Central memory CD4-positive, alpha-beta T cell (primary cell): ENCODE measurements at places on chromosomes 12 and 14.

DNA sequence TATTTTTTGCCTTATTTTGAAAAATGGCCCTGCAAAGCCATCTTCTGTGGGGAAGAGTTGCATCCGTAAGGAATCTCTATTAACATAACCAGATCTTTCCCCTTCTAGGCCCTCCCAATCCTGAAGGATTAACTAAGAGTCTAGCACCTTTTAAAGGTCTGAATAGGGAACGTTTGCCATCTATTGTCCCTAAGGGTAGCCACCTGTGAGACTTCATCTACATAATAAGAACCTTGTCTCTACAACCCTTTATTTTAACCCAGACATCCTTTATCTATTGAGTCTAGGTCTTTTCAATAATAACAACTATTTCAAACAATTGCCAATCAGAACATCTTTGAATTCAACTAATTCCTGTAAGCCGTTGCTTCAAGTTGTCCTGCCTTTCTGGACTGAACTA is 4.4 kb downstream of the EDDM3B start:
- no peak for DNase-seq

GRCh38 chr12:52942901-52943181 is 6.1 kb upstream of the KRT18 start:
- DNase-seq, result no peak

DNA sequence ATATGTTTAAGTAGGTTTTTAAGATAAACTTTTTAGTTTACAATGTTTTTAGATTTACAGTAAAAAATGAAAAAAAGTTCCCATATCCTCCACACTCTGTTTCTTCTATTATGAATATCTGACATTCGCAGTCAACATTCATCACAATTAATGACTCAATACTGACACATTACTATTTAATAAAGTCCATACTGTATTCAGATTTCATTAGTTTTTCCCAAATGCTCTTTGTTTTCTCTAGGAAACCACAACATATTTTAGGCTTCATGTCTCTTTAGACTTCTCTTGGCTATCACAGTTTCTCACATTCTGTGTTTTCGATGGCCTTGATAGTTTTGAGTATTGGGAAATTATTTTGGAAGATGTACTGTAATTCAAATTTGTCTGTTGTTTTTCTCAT is 399.8 kb downstream of the SLC6A15 start:
- no peak for DNase-seq

DNA sequence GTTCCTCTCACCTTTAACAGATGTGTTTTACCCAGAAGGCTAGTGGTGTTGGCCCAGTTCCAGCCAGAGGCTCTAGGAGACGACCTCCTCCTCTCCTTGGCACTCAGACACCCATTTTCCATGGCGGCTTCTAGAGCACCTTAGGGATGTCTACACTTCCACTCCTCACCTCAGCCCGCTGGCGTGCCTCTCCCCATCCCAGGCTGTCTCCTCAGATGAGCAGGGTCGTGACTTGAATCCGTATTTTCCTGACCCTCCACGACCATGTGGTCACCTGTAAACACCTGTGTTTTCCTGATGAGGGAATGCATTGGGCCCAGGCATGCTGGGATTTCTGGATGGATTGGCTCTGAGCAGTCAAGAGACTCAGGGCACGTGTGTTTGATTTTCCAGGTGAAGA is 21.8 kb upstream of the RIN3 start:
- no peak for DNase-seq

- DNase-seq, result no peak
Measured at GRCh38 chr14:48429512-48429911, 754.1 kb upstream of the MDGA2 start.

DNA sequence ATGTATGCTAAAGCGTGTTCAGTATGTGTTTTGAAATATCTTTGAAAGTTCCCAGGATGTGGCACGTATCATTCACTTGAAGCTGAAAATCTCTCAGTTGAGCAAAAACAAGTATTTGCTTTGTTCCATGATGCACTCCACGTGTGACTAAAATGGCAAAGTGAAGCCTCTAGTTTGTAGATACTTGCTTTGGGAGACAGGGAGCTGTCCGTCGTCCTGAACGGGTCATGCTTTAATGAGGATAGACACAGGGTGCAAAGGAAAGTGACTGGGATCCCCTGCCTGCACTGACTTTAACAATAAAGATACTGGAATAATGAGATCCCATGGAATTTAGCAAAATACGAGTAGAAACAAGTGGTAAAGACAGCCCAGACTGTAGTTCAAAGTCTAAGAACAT is 991.4 kb downstream of the NRXN3 start:
- DNase-seq, result no peak

DNA sequence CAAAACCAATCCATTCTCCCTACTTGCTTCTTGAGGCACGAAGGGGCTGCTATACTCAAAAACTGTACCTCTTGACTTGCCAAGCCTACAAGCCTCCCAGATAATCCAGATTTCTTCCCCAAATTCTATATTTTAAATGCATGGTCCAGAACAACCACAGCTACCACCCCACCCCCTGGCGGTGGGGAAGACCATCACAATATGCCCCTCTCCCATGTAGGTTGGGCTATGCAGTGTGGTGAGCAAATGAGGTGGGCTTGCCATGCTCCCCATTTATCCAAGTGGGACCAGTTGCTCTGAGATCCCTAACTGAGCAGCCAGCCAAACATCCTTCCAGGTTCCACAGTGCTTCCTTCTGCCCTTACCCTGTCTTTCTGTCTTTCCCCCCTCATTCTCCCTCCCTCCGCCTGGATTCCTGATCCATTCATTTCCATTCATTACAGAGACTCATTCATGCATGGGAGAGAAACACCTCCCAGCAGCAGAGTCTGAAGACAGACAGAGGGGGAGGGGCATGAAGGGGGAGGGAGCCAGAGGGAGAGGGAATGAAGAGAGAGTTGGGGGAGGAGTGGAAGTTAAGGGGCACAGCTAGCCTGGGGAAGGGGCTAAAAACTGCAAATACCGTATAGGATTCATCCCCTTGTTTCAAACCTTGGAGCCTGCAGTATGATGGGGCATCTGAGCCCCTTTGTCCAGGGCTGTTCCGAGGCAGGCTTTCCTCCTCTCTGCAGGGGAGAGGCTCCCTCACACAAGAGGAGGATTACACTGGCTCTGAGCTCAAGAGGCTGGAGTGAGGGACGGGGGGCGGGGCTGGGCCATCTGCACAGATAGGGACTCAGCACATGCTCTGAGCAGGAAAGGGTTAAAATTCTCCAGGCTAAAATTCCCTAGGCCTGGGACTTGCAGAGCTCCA is 4.4 kb downstream of the ZNF219 start:
- no peak for DNase-seq

DNA sequence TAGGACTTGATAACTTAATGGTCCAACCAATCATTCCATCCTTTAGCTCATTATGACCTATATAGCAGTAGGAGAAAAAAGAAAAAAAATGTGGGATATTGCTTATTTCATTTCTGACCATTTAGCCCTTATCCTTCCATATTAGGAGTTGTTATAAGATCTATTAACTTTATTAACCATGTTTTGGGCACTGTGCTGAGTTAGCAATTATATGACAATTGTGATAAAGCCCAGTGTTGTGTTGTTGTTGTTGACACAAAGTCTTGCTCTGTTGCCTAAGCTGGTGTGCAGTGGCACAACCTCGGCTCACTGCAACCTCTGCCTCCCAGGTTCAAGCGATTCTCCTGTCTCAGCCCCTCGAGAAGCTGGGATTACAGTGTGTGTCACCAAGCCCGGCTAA is 569.7 kb upstream of the FOXG1 start:
- no peak for DNase-seq

- no peak for DNase-seq
Measured at GRCh38 chr14:104678346-104678745, 11.1 kb upstream of the INF2 start.

- DNase-seq, result no peak
Measured at GRCh38 chr12:49294086-49294803, 702 bp upstream of the PRPH start.
